GM12891 (cell line): ENCODE measurements at places on chromosomes 12 and 14.

DNA sequence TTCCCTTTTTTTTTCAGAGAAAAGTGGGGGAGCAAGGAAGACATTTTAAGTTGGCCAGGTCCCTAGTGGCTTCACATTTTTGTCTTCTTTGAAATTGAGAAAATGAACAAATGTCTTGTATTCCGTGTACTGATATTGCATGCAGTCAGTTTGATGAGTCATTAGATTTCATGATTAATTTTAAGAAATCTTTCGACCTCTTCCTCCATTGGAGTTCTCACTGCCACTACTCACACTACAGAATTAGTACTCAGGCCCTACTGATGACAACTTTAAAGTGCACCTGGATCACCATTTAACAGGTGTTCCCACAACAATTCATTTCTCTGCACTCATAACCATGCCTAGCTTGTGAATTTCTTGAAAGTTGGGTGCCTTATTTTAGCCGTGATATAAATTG is 50.5 kb downstream of the SAMD4A start:
- no peak for DNase-seq

DNA sequence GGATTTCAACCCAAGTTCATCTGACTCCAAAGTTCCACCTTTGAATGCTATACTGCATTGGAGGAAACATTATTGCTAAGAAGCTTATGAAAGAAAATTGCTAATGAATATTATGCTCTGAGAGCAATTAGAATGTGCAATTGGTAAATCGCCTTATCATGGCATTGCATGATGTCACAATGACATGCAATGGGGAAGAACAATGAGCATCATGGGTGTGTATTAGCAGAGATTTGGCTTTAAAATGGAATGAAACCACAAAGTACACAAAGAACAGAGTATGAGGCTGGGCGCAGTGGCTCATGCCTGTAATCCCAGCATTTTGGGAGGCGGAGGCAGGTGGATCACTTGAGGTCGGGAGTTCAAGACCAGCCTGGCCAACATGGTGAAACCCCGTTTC is 34.7 kb downstream of the FOS start:
- DNase-seq, result no peak

GRCh38 chr14:104477666-104478380 is 101.7 kb upstream of the C14orf180 start:
- no peak for DNase-seq

DNA sequence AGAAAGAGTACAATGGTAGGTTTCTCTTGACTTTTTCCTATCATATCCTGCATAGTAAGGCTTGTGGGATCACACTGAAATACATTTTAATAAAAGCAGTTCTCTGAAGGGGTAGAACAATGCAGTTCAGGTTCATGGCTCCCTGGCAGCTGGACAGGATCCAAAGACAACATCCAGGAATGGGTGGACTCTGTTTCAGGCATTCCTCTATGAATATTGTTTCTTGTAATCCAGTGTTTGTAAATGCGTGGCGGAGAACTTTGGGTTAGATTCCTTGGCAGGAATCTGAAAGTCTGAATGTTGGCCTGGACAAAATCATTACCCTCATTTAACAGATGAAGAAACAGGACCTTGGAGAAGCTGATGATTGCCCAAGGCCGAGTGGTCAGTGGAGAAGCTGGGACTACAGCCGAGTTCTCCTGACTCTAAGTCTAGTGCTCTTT is 43.5 kb downstream of the SYNE2 start:
- no peak for DNase-seq

DNA sequence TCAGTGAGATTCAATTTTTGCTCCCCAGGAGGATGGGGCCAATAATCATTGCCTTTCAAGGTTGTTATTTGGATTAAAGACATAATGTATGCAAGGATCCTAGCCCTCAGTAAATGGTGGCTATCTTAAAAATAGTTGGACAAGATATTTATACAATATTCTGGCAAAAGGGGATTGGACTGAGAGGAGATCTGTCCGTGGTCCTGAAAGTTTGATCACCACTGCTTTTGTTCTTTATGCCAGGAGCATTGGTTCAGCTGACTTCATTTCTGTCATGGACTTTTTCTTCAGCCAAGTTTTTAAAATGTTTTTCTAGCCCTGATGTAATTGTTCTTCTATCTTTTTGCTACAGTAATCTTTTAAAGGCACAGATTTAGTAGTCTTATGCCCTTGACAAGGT is 70.2 kb upstream of the TCL1A start:
- DNase-seq, result peak; percentile 19

GRCh38 chr12:109116611-109116949 is 193 bp downstream of the ACACB start:
- no peak for DNase-seq

GRCh38 chr12:53065470-53065869 is 13.7 kb downstream of the SPRYD3 start:
- DNase-seq, result no peak
